ENCODE measurements at places on chromosomes 6 and 20. TPM values are rescaled to one million over a fixed set of nuclear protein-coding genes. Genes with fewer than 3 reads are reported as not detected.

The CTAGE9 gene
- total RNA-seq = not detected

The TGM3 gene
- total RNA-seq = not detected

The B3GALT4 gene
- 20.5 TPM for total RNA-seq

The PNPLA1 gene
- total RNA-seq = not detected

The NFS1 gene
- 34.6 TPM for total RNA-seq

The MYLK2 gene
- 0.42 TPM for total RNA-seq

The SCRT2 gene
- total RNA-seq = not detected

The RRAGD gene
- total RNA-seq = 1.3 TPM

The TSPYL1 gene
- total RNA-seq = 41.3 TPM

The ANKRD66 gene
- total RNA-seq = not detected

The SNAP25 gene
- 1.6 TPM for total RNA-seq

The TRIM10 gene
- not detected for total RNA-seq

The MGME1 gene
- 50.7 TPM for total RNA-seq

The MAN1A1 gene
- 38.4 TPM for total RNA-seq

The DNAAF9 gene
- total RNA-seq = 5.2 TPM

The EEF1A2 gene
- not detected for total RNA-seq

The PTCRA gene
- not detected for total RNA-seq

- no peak for DNase-seq
- H3K36me3 ChIP-seq = peaks cover 7% of the 10 kb centered on the region
- H3K27ac ChIP-seq = no peak overlapping the region
- H3K4me3 ChIP-seq = no peak overlapping the region
- H3K4me1 ChIP-seq = peaks cover 4% of the 10 kb centered on the region
These were observed 15.2 kb downstream of the NPEPL1 start for GRCh38 chr20:58707770-58708169.

GRCh38 chr6:118501099-118501498 is 47.0 kb upstream of the PLN start:
- H3K27me3 ChIP-seq = no peaks in the 10 kb centered on the region
- no peaks in the 10 kb centered on the region for H3K4me1 ChIP-seq
- no peak overlapping the region for H3K27ac ChIP-seq
- H3K36me3 ChIP-seq = peaks cover 51% of the 10 kb centered on the region

- no peak overlapping the region for H3K27ac ChIP-seq
- H3K27me3 ChIP-seq = no peaks in the 10 kb centered on the region
- H3K4me1 ChIP-seq = no peaks in the 10 kb centered on the region
- DNase-seq = peak; percentile 43
- H3K4me3 ChIP-seq = no peak overlapping the region
These were observed 71.4 kb upstream of the TCF21 start for GRCh38 chr6:133817460-133818047.

DNA sequence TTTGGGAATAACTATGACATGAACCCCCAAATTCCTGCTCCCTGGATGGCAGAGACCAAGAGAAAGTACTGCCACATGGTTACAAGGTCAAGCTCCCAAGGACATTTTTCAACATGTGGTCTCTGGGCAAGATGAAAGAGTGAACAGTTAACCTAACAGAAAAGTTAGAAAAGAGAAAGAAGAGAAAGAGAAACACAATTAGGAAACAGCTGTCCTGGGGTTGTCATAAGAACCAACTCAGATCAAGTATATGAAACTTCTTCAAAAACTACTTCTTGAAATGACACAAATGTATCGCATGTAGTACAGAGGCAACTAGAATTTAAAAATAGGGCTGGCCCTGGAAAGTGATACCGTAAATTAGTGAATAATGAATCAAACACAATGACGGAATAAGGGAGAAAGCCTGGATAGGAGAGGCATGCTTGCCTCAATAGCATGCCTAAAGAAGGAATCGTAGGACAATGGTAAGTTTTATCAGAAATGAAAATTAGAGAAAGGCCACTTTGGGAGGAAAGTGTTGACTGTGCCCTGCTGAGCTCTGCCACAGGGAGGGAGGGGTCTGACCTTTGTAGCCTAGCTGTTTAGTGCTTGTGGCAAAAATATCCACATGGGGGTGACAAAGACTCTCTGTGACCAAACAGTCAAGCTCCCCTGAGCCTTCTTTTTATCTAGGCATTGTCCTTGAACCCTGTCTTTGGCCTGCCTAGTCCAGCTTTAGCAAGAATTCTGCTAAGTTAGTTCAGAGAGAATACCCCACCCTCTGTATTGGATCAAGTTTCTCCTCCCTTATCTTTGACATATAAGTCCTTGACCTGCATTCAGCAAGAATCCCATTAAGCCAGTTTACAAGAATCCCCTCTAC is 4.3 kb upstream of the DCBLD1 start:
- H3K36me3 ChIP-seq = no peaks in the 10 kb centered on the region
- peaks cover 12% of the 10 kb centered on the region for H3K4me1 ChIP-seq
- peaks cover 62% of the 10 kb centered on the region for H3K27me3 ChIP-seq
- H3K4me3 ChIP-seq = no peak overlapping the region
- H3K27ac ChIP-seq = no peak overlapping the region

DNA sequence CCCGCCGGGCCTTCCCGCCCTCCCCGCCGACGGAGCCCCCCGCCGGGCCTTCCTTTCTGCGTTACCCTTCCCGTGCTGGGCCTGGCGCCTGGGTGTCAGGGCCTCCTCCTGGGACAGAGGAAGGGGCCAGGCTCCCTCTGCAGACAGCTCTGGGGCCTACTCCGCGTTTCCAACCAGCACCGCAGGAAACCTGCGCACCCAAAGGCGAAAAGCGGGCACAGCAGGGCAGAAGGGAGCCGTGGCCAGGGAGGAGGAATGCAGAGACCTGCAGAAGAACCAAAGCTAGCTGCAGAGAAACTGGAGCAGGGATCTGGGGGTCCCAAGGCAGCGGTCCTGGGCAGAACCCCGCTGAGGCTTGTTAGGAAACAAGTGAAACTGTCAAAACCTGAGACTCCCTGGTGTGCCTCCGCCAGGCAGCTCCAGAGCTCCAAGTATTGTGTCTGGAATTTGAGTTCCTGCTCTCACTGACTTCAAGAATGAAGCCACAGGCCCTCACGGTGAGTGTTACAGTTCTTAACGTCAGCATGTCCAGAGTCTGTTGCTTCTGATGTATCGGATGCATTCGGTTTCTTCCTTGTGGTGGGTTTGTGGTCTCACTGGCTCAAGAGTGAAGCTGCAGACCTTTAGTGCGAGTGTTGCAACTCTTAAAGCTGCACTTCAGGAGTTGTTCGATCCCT is 33.3 kb downstream of the IRF4 start:
- DNase-seq = no peak
- peaks cover 6% of the 10 kb centered on the region for H3K36me3 ChIP-seq
- H3K27me3 ChIP-seq = peaks cover under 1% of the 10 kb centered on the region
- no peak overlapping the region for H3K27ac ChIP-seq
- H3K4me3 ChIP-seq = no peak overlapping the region

- DNase-seq = no peak
- no peak overlapping the region for H3K27ac ChIP-seq
- no peaks in the 10 kb centered on the region for H3K27me3 ChIP-seq
- no peak overlapping the region for H3K4me3 ChIP-seq
- no peaks in the 10 kb centered on the region for H3K36me3 ChIP-seq
These were observed 78.5 kb downstream of the FARS2 start for GRCh38 chr6:5339786-5340185.

- peaks cover 18% of the 10 kb centered on the region for H3K36me3 ChIP-seq
- peaks cover 57% of the 10 kb centered on the region for H3K4me1 ChIP-seq
- H3K27ac ChIP-seq = peak within 1 kb of the TSS; percentile 99
- no peaks in the 10 kb centered on the region for H3K27me3 ChIP-seq
- peak; percentile 66 for DNase-seq
These were observed at the start of gene ATXN1 for GRCh38 chr6:16760516-16761470. TSS of gene ATXN1 (minus strand) at chr6:16761460.

DNA sequence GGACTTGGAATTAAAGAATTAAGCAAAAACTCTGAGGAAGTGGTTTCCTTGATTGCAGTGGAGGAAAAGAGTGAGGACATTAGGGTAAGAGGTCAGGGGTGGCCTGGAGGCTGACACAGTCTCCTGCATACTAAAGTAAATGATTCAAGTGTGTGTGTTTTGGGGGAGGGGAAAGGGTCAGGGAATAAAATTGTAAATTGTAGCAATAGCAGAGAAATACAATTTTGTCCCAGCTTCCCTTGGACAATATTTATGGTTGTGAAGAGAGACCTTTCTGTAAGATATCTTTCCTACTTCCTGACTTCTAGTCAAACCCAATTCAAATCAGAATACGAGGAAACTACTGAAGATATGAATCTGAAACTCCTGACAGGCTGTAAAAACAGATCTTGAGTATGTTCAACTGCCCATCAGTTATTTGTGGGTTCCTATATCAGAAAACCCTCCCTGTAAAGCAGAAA is 143.4 kb upstream of the HMGN3 start:
- H3K36me3 ChIP-seq = no peaks in the 10 kb centered on the region

GRCh38 chr6:128005009-128005408 is 104.2 kb upstream of the THEMIS start:
- no peak for DNase-seq
- peaks cover 4% of the 10 kb centered on the region for H3K36me3 ChIP-seq
- H3K4me3 ChIP-seq = no peak overlapping the region

DNA sequence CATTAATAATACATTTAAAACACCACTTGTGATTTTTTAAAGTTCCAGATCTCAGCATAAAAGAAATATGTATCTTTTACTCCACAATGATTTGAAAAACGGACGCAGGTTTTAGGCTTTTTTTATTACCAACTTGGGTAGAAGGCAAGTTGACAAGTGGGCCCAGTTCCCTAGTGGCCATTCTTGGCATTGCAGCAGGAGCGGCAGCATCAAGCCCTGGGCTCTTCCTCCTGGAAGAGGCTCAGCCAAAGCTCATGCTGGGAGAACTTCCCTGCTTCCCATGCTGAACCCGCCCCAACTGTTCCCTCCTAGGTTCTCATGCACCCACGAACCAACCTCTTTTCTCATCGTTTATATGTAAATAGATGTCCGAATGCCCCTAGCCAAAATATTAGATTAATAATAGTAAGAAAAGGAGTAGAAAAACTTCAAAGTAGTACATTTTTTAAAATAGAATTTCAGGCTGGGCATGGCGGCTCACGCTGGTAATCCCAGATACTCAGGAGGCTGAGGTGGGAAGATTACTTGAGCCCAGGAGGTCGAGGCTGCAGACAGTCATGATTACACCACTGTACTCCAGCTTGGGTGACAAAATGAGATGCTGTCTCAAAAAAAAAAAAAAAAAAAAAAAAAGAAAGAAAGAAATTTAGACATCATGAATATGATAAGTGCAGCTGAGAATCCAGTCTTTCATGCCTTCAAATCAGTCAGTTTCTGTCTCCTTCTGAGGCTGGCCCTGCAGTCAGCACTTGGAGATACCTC is 18.2 kb upstream of the MYB start:
- H3K4me1 ChIP-seq = peaks cover 62% of the 10 kb centered on the region
- peak overlapping the region; percentile 87 for H3K27ac ChIP-seq
- no peaks in the 10 kb centered on the region for H3K27me3 ChIP-seq
- H3K4me3 ChIP-seq = peak overlapping the region; percentile 55

DNA sequence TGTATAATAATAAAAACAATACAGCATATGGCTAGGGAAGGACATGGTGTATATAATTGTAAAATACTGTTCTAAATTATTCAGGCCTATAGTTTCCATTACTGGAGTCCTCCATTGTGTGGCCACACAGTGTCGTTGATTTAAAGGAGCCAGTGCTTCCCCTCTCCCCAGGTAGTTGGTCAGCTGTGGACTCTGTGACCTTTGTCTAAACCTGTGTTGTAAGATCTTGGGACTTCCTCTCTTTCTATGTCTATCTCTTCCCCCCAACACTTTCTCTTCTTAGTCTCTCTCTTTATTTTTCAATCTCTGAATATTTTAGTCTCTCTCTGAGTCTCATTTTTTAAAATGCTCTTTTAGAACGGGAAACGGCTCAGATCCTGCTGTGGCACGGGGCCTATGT is 35.6 kb downstream of the BRPF3 start:
- no peak overlapping the region for H3K27ac ChIP-seq
- H3K36me3 ChIP-seq = peaks cover 5% of the 10 kb centered on the region
- no peak overlapping the region for H3K4me3 ChIP-seq
- H3K4me1 ChIP-seq = peaks cover 18% of the 10 kb centered on the region

DNA sequence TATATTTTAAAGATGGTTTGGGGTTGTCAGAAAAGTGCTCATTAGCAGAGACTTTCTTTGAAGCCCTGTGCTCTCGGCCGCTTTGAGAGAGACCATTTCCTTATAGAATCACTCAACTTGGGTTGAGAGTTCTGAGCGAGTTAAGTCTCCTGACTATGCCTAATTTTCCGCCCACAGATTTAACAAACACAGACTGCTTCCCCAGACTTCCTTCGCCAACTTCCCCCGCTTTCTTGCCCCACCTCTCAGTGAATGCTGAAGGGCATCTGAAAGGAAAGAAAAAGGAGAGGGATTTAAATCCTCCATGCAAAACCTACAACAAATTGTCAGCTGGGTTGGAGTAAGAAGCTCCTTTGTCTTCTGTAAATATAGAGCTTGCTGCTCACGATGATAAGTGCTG is 224.0 kb downstream of the EYA2 start:
- no peaks in the 10 kb centered on the region for H3K4me1 ChIP-seq
- peaks cover 16% of the 10 kb centered on the region for H3K27me3 ChIP-seq

DNA sequence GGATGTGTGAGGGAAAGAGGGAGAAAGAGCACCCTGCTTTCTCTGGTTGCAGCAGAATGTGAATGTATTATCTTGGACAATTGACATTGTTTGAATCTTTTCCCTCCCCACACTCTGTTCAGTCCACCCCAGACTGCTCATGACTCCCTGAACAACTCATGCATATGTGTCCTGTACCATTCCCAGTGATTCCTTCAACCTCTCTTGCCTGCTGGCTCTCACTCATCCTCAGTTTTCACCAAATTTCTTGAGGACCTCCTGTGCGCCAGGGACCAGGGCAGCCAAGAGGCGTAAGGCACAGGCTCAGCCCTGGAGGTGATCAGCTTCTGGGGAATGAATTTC is 5.4 kb downstream of the NOX3 start:
- no peak overlapping the region for H3K27ac ChIP-seq
- H3K36me3 ChIP-seq = no peaks in the 10 kb centered on the region
- peaks cover 11% of the 10 kb centered on the region for H3K4me1 ChIP-seq
- peaks cover 29% of the 10 kb centered on the region for H3K27me3 ChIP-seq
- no peak overlapping the region for H3K4me3 ChIP-seq
- DNase-seq = no peak

GRCh38 chr20:55953201-55953600 is 52.1 kb downstream of the CBLN4 start:
- H3K36me3 ChIP-seq = no peaks in the 10 kb centered on the region
- no peak overlapping the region for H3K4me3 ChIP-seq
- H3K4me1 ChIP-seq = no peaks in the 10 kb centered on the region
- no peak for DNase-seq
- no peaks in the 10 kb centered on the region for H3K27me3 ChIP-seq

GRCh38 chr6:113854531-113855499 is 2.3 kb upstream of the MARCKS start:
- no peak for DNase-seq
- peak overlapping the region; percentile 11 for H3K4me3 ChIP-seq
- H3K27ac ChIP-seq = peak overlapping the region; percentile 31
- H3K36me3 ChIP-seq = peaks cover 2% of the 10 kb centered on the region

GRCh38 chr20:11344939-11345338 is 572.8 kb upstream of the BTBD3 start:
- H3K4me3 ChIP-seq = no peak overlapping the region
- no peaks in the 10 kb centered on the region for H3K4me1 ChIP-seq
- H3K27me3 ChIP-seq = no peaks in the 10 kb centered on the region

DNA sequence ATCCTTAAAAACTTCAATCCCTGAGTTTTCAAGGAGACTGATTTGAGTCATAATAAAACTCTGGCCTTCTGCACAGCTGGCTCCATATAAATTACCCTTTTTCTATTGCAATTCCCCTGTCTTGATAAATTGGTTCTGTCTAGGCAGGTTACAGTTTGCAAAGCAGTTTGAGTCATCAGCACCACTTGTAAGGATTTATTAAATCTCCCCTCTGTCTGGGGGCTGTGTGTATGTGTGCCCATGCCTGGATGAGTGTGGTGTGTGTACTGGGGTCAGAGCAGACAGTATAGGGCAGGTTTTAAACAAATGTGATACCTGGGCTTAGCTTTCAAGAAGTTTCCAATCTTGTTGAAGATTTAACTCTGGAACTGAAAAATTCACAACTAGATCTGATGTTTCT is 228.6 kb downstream of the FNDC1 start:
- H3K36me3 ChIP-seq = no peaks in the 10 kb centered on the region
- H3K4me3 ChIP-seq = no peak overlapping the region
- DNase-seq = no peak
- no peaks in the 10 kb centered on the region for H3K27me3 ChIP-seq
